BE2C (cell line): ENCODE measurements at places on chromosomes 1 and 21.

- DNase-seq: no peak
Measured at GRCh38 chr1:39726600-39726999, 12.1 kb upstream of the PPIE start.

GRCh38 chr1:246302251-246302625 is 204.8 kb downstream of the SMYD3 start:
- DNase-seq: no peak

GRCh38 chr1:50930965-50931737 is 28.9 kb downstream of the FAF1 start:
- no peak for DNase-seq

GRCh38 chr1:172662464-172663109 is 3.7 kb downstream of the FASLG start:
- DNase-seq: no peak

DNA sequence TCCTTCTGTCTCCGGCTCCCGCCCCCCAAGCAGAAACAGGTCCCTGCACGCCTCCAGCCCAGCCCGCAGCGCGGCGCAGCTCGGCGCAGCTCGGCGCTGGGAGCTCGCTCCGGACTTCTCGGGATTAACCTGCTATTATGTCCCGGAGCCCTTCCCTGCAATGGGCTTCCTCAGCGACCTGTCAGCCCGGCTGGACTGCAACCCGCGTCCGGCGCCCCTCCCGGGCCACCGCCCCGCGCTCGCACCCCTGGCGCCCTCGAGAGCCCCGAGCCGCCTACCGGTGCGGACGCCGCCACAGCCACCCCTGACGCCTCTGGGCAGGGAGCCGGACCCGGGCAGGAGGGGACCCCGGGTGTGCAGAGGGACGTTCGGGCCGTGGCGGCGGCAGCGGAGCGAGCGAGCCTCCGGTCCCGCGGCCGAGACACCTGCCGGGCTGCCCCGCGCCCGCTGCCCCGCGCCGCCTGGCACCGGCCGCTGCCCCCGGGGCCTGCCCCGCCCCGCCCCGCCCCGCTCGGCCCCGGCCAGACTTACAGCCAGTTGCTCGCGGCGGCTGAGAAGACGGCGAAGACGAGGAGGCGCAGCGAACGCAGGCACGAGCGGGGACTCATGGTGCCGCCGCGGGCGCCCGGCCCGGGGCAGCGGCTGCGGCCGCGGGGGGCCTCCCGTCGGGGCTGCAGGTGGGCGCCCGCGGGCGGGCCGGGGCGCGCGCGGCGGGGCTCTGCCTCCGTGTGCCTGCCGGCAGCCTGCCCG is 407 bp downstream of the WNT4 start:
- DNase-seq: peak; percentile 25

GRCh38 chr1:222021129-222021528 is 279.2 kb upstream of the DUSP10 start:
- no peak for DNase-seq

DNA sequence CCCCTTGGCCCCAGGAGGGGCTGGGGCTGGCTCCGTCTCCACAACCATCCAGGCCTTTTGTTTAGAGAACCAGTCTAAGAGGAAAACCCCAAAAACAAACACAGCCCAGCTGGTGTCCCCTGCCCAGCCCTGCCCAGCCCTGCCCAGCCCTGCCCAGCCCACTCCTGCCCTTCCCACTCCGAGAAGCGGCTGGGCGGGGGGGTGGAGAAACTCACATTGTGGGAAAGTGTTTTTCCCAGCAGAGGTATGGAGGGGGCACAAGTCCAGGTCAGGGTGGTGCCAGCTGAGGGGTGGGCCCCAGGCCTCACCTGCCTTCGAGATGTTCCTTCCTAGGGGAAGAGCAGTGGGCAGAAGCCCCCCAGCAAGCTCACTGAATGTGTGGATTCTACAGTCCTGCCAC is 10.0 kb upstream of the FAM131C start:
- DNase-seq: no peak

DNA sequence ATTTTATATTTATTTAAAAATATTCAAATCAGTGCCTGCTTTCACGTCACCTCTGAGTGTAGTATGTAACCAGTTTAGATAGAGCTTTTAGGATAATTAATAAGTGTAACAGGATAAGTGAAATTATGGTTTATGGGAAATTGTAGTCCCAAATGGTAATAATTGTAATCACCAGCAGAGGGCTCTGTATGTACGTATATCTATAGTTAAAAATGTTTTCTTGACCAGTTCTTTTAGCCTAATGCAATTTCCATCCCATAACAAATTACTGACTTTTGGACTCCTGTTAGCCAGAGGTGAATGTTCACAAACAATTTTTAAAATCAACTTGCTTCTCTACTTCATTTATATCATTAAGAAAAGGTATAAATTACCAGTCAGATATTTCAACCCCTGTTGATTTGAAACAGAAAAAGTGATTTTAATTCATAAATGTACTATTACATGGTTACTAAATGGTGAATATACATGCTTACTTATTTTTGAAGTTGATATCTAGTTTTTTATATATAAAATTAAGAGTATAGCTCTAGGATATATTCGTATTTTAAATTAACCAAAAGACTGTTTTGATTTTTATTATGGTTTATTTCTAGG is 25.3 kb downstream of the SLC30A7 start:
- peak; percentile 14 for DNase-seq

DNA sequence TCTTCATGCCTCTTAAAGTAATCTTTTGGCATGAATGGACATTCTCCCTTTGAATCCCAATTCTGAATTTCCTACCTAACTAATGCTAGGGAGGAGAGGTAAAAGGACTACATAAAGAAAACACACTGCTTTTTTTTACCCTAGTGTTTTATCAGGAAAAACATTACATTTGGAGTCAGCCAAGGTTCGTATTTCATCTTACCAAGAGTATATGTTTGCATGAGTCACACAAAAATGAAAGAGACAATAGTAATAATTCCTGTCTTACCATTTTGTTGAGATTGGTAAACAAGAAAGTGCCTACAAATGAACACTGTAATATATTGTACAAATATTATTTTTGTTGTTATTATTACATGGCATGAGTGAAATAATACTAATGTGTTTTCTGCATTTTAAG is 112.9 kb upstream of the WARS2 start:
- DNase-seq: no peak

GRCh38 chr1:186849271-186849671 is 20.5 kb downstream of the PLA2G4A start:
- DNase-seq: no peak

GRCh38 chr21:19969156-19969555 is 1029.1 kb upstream of the NCAM2 start:
- no peak for DNase-seq

GRCh38 chr1:167881069-167881468 is 32.9 kb downstream of the ADCY10 start:
- DNase-seq: no peak

DNA sequence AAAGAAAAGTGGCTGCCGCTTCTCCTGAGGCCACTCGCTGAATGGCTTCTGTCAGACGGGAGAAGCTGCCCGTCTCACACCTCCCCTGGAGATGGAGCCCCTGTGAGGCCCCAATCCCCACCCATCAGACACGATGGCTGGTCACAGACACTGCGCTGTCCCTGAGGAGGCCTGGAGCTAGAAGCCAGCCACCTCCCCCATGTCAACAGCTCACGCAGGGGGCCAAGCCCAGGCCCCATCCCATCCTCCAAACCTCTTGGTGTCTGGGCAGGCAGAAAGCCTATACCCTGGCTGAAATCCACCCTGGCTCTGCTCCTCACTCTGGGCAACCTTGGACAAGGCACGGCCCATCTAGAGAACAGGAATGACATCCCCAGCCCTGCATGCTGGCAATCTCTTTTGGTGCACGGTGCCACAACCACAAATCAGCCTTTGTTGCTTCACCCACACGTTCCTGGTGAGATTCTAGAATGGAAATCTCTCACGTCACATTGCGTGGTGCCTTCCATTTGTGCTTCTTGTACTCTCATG is 273.9 kb upstream of the VAMP3 start:
- no peak for DNase-seq

DNA sequence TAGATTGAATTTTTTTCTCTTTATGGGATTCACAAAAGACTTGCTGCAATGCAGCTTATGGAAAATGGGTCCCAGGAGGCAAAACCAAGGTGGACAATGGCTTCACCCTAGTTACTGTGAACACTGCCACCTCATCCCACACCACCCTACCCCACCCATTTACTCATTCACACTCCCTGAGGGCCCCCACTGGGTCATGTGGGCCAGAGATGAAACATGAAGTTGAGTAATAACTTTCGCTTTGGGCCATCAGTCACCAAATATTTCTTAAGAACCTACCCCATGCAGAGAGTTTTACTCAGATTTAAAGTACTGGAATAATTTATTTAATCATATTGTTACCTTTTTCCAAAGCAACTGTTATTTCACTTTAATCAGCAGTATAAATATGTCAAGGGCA is 191.8 kb downstream of the TPR start:
- DNase-seq: no peak

DNA sequence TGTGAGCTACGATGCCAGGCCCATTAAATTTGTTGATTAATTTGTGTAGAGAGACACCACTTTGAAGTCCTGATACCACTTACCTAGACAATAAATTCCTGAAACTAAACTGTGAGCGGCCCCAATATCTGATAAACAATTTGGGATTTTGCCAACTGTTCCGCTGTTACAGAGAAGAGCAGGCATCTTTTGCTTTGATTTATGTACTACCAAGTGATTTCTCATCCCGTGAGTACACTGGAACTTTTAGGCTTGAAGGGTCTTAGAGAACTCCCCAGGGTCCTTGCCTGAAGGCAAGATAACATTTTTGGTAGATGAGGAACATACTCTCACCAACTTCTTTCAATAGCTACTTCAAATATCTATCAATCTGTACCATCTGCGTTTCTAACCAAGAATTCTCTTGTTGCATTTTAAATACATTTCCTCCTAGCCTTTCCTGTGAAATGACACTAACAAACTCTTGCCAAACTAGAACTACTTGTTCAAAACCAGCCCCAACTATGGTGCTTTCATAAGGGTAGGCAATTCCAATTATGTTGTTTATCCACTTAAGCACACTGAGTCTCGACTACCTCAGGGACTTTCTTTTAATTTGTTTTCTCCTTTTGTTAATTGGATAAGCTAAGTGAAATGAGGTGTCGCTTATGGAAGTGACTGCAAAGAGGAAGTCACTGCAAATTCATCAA is 23.2 kb upstream of the SLC30A1 start:
- no peak for DNase-seq

DNA sequence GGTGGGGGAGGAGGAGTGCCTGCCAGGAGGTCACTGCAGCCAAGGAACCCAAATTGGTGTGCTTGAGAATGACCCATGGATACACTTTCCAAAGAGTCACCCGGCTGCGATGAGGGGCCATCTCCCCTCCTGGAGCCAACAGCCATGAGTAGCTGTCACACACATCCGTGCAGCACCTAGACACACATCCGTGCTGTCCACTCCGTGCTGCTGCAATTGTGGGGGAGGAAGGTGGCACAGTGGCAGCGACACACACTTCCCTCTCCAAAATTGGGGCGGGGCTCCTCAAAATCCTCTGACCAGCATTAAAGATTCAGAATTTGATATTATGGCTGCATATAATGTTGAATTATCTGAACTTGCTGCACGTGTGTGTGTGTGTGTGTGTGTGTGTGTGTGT is 15.8 kb downstream of the TP73 start:
- DNase-seq: no peak

DNA sequence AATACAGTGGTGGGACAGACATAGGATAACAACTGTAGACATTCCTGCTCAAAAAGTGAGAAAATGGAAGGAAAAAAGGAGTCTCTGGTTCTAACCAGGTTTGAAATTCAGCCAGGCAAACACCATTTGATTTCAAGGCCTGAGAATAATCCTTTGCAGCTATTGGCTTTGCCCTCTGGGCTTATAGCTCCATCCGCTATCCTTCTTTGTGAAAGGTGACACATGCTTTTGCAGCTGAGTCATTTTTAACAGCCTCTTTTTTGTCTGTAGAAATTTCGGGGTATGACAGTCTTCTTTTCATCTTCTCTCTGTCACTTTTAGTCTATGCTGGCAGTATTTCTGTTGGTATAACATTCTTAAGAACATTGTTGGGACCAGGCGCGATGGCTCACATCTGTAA is 16.2 kb downstream of the SDHC start:
- no peak for DNase-seq

GRCh38 chr21:33362044-33362555 is 37.3 kb downstream of the IFNAR1 start:
- no peak for DNase-seq

DNA sequence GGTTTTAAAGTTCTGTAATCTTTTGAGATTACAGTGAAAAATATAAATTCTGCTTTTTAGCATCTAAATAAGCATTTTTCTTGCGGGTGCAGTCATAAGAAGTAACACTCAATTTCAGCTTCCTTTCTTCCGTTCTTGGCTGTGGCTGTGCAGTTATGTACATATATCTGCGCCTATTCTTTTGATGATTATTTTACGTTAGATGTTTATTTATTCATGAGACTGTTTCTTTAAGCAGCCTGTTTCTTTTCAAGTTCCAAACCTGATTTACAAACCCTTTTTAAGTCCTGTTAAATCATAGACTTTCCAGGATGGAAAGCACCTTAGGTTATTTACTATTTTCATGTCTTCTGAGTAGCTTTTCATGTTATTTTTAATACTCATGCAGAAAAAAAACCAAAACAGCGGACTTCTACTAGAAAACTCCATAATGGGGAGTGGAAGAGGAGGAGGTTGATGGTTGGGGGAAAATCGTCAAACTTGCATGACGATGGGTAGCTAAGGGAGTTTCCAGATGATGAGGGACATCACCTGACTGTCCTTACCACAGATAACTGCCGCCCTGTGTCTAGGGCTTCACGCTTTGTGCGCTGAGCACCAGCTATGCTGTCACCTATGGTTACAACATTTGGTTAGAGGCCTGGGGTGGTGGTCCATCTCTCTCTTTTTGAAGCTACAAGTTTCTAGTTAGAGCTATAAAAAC is 2.6 kb downstream of the PRDM2 start:
- DNase-seq: no peak

GRCh38 chr1:152110860-152111514 is 4.3 kb downstream of the TCHH start:
- peak; percentile 33 for DNase-seq

DNA sequence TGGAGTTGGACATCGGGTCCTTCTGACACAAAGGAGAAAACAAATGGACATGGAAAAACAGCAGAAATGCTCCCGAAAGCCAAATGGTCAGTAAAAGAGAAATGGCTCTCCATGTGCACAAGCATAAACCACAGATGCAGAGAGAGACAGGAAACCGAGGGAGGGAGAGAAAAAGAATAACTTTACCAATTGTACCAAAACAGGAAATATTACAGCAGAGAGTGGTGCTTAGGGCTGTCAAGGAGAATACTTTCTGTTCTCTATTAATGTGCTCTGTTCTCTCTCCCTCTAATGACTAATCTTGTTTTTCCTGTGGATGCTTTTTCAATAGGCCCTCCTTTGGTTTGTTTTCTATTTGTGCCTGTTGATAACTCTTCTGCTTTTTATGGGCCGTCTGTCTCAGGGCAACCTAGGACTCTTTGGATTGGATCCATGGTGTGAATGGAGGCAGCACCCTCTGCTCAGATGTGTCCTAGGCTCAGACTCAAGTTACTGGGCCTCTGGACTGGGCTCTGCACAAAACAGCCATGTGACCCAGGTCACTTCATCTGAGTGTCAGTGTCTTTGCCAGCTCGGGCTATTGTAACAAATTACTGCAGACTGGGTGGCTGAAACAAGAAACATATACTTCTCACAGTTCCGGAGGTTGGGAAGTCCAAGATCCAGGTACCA is 663.0 kb downstream of the NPHP4 start:
- DNase-seq: no peak
